Activated T-cell treated with anti-CD3 and anti-CD28 coated beads for 48 hours (primary cell): ENCODE measurements at places on chromosomes 2 and 18.

- DNase-seq: peak; percentile 85
Observed at GRCh38 chr2:9142551-9143263, 63.9 kb upstream of the ASAP2 start.

DNA sequence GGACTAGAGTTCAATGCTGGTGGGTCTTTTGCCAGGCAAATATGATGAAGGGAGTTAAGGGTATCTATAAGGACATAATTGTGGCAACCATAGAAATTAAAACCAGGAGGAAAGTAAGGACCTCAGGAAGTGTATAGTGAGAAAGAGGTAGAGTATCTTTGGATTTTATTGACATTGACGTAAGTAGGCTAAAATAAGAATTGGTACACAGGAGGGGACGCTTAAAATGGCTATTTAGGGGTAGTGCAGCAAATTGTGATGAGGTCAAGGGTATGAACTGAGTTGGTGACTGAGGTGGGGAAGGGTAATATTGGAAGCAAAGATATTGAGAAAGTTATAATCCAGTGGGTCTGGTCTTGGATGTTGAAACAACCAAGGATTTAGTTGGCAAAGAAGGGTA lies 42.7 kb downstream of the MARCHF7 start:
- no peak for DNase-seq

DNA sequence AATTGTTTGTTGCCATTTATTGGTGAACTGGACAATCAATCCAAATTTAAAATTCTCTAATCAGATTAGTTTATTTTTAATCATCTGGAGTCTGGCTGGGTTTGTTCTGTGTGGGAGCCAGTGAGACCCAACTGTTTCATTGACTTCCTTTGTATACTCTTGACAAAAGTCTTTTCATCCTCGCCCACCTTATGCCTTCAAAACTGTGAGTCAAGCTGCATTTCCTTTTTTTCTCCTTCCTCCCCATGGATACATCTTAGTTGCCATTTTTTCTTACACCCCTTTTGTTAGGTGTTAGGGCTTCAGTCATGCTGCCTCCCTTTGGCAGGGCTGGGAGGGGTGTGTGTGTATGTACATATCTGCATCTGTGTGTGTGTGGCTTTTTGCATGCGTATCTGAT lies 117.6 kb downstream of the PRKCE start:
- DNase-seq: no peak

DNA sequence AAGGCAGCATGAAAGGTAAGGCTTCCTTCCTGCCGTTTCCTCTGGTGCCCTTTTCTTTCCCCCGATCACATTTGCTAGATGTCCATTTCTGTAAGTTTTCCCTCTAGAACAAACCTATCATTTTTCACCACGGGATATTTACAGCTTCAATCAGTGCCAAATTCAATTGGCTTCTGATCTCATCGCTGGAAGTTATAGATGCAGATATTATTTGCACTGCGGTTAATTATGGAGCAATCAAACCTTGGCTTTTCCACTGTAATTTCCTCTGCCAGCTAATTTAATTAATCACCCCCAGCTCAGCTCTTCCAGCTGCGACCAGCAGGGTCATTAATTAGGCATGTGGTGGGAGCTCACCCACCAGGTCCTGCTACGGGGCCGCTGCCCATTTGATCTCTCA lies 86.1 kb downstream of the GBX2 start:
- no peak for DNase-seq

- DNase-seq: no peak
Observed at GRCh38 chr18:51891876-51892275, 448.1 kb upstream of the DCC start.

DNA sequence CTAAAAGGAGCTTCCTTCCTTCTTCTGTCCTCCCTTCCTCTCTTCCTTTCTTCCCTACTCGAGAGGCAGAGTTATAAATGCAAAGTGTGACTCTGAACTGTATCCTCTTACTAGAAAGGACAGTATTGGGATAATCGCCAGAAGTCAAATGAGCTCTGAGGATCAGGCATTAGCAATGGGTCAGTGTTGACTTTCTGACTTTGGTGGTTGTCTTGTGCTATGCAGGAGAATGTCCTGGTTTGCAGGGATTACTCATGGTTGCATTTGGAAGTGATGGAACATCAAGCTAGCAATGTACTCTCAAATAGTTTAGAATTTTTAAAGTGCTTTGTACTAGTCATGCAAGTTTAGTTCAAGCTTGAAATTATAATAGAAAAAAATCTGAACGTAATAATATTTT lies 115.6 kb downstream of the TXNL1 start:
- DNase-seq: no peak

GRCh38 chr2:197803033-197803444 lies 1.4 kb upstream of the PLCL1 start:
- no peak for DNase-seq

DNA sequence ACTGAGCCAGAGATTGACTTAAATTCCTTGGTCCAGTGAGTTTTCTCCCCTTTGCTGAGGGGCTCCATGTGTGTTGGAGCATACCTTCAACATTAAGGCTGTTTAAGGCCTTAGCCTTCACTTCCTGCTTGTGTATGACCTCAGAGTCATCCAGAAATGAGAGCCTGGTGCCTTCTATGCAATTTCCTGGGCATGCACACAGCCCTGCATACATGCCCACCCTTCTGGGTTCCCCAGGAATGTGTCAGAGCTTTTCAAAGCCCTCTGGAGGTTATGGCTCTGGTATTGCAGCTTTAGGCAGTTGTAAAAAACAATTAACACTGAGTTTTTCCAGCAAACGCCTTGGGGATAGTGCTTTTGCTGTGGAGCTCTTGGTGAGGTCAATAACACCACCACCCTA lies 16.7 kb downstream of the IL1R1 start:
- no peak for DNase-seq

DNA sequence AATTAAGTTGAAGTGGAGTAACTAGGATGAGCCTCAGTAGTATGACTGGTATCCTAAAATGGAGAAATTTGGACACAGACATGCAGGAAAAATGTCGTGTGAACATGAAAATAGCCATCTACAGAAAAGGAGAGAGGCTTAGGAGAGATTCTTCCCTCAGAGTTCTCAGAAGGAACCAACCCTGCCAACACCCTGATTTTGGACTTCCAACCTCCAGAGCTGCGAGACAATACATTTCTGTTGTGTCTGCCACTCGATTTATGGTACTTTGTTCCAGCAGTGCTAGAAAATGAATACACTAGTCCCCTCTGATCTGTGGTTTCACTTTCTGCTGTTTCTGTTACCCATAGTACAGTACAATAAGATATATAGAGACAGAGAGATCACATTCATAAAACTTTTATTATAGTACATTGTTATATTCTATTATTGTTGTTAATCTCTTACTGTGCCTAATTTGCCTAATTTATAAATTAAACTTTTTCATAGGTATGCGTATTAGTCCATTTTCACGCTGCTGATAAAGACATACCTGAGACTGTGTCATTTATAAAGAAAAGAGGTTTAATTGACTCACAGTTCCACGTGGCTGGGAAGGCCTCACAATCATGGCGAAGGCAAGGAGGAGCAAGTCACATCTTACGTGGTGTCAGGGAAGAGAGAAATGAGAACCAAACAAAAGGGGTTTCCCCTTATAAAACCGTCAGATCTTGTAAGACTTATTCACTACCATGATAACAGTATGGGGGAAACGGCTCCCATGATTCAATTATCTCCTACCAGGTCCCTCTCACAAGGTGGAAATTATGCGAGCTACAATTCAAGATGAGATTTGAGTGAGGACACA lies 41.3 kb downstream of the PLEKHA3 start:
- DNase-seq: peak; percentile 28

DNA sequence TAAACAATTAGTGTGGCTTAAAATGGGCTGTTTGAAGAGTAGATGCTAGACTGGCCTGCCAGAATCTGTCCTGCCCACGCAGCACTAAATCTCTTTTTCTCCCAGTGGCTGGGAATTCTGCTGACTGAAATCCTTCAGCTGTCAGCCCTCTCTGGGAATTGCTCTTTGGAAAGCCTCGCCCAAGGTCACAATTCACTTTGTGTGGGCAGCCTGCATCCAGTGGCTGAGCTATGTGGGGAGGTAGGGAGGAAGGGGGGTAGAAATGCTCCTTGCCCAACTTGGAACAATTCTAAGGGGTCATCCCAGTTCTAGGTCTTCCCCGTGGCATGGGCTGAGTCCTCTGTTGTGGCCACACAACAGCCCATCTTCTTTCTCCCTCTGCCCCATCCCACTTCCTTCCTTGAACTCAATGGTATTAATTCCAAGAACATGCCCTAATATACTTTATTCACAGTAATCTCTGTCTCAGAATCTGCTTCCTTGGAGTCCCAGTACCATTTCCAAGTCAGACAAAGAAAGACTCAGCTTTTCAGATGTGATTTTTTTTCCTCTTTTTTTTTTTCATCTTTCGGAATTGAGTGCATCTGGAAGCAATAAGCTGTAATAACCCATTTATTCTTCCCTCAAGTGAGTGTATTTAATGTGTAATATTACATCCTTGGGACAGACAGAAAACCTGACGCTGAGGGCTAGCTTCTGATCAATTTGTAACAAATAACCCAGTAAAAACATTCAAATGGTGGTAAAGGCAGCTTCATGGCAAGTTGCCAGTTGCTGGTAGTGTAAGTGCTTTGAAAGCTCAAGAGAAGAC lies 189.4 kb downstream of the GPD2 start:
- no peak for DNase-seq

DNA sequence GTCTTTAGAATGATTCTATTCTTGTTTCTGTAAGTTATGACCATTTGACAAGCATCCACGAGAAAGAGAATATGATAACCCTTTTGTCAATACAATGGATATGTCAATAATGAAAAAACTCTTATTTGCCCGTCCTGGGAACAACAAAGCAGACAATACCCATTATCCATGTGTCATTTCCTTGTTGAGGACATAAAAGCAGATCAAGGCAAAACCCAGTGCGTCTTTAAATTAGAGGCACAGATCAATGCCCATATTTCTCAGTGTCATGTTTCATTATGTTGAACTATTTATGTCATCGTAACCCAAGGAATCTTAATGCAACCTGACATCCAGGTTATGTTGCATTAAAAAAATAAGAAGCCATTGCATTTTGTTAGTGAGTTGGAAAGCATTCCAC lies 365.0 kb upstream of the CELF4 start:
- DNase-seq: no peak

GRCh38 chr2:16674154-16674553 lies 8.5 kb upstream of the CYRIA start:
- DNase-seq: no peak

GRCh38 chr2:237540223-237540775 lies 26.1 kb upstream of the PRLH start:
- no peak for DNase-seq

GRCh38 chr2:152468899-152469692 lies 134.1 kb downstream of the FMNL2 start:
- DNase-seq: no peak

DNA sequence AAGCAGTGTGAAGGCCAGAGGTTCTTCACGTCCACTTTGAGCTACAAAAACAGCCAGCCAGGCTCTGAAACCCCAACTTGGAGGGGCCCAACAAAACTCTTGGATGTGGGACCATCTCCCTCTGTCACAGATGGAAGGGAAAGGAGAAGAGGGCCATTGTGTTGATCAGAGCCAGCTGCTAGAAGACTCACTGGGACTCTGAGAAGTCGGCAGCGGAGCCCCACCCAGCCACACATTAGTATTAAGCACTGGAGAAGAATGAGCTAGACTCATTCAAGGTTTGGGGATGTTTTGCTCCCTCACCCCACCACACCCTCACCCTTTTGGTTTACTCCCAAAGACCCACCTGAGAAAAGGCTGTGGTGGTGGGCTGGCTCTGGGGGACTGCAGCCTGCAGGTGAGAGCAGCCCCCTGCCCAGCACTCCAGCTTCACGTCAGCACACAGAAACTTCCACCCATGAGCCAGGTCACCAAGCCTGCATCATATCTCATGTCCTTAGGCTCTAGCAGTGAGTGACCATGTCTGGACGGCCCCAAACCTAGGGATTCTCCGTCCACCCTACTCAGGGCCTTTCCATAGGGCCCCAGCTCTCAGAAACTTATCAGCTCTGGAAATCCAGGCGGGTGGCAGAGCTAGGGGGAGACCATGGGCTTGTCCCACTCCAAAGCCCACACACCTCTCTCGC lies 12.6 kb downstream of the TEX51 start:
- DNase-seq: no peak

GRCh38 chr2:180001726-180002125 lies 5.4 kb downstream of the CWC22 start:
- no peak for DNase-seq

GRCh38 chr18:74589811-74590210 lies 7.9 kb upstream of the ZNF407 start:
- no peak for DNase-seq

DNA sequence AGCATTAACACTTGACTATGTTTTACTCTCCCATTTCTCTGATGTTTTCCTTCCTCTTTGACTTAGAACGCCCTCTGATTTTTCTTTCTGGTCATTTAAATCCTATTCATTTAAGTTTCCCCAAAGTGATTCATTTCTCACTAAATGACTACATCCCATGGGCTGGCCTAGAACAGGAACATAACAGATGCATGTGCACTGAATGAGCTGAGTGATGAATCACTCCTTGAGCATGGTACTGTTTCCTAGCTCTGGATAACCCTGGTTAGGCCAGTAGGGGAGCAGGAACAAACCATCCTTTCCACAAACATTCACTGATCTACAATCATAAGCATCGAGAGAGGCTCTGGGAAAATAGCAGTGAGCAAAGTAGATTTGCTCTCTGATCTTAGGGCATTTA lies 221.9 kb upstream of the SETBP1 start:
- no peak for DNase-seq

DNA sequence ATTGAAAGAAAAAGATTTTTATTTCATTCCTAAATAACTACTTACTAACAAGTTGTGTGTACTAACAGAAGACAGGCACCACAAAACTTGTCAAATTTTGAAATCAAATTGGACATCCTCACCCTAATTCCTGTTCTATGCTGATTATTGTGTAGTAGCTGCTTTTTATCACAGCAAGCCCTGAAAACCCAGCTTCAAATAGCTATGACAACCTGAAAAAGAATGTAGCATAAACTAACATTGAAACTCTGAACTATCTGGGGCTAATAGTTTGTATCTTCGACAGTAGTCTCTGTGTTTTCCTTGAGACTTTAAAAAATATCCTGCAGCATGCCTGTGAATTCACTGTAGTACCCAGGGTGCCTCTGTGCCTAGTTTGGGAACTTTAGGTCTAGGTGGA lies 122.6 kb downstream of the WDPCP start:
- no peak for DNase-seq

DNA sequence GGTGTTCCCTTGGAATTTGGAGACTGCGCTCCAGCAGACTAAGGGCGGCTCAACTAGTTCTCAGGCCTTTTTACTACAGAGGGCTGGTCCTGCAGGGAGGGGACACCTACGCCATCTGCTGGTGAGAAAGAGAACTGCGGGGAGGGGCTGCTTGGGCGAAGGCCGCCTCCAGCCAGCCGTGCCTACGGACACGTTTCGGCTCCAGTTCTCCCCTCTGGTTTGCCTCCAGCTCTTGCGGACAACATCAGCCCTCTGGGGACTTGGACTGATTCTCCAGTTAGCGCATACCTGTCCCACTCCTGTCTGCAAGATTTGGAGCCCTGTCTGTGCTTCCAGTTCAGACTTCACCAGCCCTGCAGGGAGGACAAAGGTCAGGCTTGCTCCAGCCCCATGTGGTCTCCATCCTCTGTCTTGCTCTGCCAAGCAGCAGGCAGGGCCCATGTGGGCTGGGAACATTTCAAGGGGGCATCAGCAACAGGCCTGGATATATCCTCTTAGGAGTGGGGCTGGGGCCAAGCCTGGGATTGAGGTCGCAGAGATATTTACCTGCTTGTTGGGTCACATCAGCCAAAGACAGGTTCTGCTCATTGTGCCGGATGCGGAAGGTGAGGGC lies 10.3 kb downstream of the PTPRN start:
- peak; percentile 86 for DNase-seq

- no peak for DNase-seq
Observed at GRCh38 chr18:69349912-69350597, 50.6 kb upstream of the DOK6 start.
